Stimulated activated CD4-positive, alpha-beta T cell treated with anti-CD3 and anti-CD28 coated beads, TNF-alpha, amount 100 ng/mL, for 4 hours (primary cell): ENCODE measurements at places on chromosomes 7 and 10.

DNA sequence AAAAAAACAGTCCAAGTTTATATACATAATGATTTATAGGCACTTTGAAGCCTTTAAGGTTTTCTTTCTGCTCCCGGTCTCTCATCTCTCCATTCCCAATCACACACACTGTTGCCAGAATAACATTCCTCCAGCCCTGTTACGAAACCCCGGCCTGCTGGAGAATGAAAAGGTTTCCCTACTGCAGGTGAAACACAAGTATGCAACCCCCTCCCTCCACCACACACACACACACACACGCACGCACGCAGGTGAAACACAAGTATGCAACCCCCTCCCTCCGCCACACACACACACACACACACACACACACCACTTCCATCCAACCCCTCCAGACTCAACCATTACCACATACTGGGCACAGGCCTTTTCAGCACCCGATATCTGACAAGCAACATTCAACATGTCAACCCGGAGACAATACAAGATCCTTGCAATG, 87.5 kb downstream of the PARD3 start:
- DNase-seq, result no peak

DNA sequence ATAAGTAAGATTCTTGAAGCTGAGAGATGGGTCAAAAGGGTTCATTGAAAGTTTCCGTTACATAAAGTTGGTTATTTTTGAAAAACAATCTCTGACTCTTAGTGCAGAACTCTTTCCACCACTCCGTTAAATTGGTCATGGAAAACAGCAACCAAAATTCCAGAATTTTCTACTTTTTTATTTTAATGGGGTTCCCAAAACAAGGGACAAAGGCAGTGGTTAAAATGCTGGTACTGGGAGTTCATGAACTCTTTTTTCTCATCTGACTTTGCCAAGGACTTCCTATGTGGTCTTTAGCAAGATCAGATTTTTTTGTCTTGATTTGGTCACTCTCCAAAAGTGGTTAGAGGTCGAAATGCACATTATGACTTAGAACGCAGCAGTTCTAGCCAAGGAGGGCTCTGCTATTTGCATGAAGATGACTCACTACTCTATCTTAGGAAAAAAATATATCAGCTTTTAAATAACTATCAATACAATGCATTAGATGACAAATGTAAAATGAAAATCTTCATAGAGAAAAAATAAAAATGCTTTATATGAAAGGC, 145.7 kb downstream of the REEP3 start:
- no peak for DNase-seq

DNA sequence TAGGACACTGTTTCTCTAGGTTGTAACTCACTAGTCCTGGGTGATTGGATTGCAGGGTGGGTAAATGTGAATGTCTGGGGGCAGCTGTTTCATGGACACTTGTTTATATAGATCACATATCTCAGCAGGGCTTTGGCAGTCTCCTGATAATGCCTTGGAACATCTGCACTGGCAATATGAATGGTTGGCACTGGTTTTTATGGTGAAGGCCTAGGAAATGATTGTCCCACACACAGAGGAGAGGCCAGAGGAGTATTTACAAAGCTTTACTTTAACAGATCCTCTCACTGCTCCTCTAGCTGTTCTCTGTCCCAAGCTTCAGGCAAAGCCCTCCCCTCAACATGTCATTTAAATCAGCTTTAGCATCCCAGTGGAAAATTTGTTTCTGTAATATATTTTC, 171.3 kb upstream of the STEAP4 start:
- DNase-seq, result no peak

DNA sequence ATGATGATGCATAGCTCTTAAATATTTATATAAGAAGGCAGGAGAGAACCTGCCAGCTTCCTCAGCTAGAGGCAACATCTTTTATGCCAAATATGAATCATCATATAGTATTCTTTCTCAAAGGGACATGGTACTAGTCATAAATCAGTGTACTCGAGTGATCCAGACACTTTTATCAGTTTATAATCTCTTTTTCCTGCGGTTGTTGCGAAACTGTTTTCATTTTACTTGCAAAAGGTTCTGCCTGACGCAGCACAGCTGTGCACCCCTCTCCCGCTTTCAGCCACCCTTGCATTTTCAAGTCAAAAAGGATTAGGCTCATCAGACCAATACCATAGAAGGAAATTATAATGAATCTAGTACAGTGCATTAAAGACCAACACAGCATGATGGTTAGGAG, 332.3 kb upstream of the PRKCQ start:
- DNase-seq, result no peak

- DNase-seq, result no peak
These were observed 89.6 kb downstream of the PODXL start for GRCh38 chr7:131466735-131467365.

- DNase-seq, result no peak
These were observed 96.3 kb downstream of the CDK14 start for GRCh38 chr7:90692396-90692795.

- peak; percentile 2 for DNase-seq
These were observed 622 bp downstream of the CPEB3 start for GRCh38 chr10:92290076-92290836.

- DNase-seq, result no peak
These were observed 17.6 kb upstream of the PFKFB3 start for GRCh38 chr10:6185039-6185716.

DNA sequence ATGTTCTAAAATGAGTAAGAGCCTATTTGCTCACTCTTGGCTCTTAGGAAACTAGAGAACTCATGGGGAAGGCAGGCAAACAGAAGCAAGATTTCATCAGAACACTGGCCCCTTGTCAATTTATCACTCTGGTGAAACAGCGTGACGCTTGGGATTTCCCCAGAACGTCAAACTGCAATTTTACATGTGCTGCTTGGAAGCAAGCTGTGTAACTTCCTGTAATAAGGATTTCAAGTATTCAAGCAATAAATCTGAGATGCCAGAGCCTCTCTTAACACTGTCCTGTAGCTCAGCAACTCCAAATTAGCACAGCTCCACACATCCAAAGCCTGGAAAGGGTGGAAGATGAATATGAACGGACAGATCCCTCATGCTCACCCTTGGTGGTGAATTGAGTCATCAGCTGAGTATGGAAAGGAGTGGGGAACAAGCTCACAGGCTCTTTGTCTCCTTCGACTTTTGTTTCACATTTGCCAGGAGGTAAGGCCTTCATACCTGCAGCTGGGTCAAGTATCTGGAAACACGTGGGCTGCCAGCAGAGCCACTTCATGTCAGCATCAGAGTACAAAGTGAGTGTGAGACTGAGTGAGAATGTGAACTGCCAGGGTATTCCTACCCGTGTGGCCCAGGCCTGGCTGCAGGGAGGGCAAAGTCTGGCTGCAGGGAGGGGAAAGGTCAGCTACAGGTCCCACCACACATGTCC, 140.4 kb upstream of the NAMPT start:
- DNase-seq, result peak; percentile 53

- DNase-seq, result no peak
These were observed 74.6 kb upstream of the FRMD4A start for GRCh38 chr10:14405076-14406065.

DNA sequence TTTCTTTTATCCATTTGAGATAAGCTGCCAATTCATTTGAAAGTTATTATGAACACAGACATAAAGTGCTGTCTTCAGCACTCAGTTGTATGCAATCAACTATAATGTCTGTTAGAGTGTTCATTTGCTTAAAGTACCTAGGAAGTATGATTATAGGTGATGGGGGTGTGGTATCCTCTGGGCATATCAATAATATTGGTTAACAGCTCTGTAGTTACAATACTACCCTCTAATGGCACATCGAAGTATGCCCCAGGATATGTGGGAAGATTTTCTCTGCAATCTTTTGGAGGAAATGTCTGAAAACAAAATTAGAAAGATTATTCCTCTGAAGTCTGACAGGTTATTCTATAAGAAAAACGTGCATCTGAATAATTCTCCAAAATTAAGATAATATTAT, 429.7 kb downstream of the ARL4A start:
- no peak for DNase-seq

DNA sequence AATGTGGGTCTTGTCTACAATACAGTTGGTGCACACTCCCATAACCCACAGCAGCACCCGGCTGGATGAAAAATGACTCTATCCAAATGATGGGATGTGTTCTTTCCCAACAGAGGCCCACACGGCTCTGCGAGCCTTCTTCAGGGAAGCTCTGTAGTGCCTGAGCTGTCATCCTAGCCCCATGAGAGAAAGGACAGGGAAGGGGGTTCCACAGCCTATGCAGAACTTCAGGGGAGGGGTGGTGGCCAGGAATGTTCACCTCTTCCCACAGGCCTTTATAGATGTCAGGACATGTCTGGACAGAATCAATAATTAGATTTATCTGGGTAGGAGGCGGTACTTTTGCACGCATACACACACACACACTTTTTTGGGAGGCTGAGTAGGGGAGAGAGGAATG, 109.0 kb downstream of the JCAD start:
- DNase-seq, result no peak

DNA sequence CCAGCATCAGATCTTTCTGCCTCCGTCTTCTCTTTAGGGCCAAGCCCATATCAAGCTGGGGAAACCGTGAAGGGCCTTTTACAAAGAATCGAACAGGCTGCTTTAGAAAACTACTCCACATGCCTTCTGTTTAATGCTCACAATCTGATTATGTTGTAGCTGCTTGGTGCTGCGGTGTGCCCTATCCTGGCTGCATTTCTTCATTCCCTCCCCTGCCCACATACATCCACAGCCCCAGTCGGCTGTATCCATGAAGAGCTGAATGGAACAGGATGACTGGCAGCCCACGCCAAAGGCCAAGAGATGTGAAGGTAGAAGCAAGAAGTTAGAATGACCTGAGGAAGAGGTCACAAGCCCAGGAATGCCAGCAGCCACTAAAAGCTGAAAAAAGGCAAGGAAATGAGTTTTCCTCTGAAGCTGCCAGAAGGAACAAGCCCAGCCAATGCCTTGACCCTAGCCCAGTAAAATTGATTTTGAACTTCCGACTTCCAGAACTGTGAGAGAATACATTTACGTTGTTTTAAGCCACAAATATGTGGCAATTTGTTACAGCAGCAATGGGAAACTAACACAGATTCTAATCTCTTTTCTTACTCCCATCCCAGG, 22.2 kb downstream of the TAS2R41 start:
- DNase-seq, result no peak

- no peak for DNase-seq
These were observed 41.6 kb upstream of the LHFPL3 start for GRCh38 chr7:104286839-104287238.

DNA sequence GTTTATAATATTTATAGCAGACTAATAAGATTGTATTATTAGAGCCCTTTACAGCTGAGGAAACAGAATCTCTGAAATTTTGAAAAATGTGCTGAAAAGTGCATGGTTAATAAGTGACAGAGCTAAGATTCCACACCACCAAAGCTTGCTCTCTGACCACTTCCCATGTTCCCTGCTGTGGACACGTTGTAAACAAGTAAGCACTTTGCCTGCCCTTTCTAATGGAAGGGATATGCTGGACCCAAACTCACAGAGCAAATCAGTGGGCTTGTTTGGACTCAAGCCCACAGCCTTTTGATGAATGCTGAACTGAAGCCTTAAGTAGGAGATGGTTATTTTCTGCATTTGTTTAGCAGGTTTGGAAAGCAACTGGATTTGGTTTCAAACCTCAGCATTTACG, 214.0 kb upstream of the TMEM72 start:
- no peak for DNase-seq

DNA sequence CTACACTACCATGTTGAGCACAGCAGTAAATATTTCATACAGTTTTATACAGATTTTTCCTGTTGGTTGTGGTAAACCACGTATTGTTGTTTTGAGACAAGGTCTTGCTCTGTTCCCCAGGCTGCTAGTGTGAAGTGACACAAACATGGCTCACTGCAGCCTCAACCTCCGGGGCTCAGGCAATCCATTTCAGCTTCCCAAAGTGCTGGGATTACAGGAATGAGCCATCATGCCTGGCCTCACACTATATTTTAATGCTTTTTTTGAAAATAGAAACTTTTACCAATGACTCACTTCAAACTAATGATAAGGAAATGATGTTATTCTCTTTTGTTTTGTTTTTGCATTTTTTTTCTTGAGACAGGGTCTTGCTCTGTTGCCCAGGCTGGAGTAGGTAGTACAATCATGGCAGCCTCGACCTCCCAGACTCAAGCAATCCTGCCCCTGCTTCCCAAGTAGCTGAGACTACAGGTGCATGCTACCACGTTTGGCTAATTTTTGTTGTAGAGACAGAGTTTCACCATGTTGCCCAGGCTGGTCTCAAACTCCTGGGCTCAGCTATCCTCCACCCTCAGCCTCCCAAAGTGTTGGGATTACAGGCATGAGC, 210.6 kb downstream of the TPST1 start:
- no peak for DNase-seq

DNA sequence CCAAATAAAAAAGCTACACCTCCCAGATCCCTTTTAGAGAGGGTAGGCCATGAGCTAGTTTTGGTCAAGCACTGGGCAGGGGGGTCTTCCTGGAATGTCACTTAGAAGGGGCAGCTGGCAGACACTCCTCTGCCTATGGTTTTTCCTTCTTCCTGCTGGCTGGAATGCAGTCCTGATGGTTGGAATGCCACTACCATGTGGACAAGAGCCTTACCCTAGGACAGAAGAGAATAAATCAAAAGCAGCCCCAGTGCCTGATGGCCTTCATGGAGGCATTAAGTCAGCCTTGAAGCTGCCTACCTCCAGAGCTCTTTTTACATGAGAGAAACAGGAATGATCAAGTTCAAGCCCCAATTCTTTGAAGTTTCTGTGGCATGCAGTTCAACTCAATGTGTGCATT, 43.5 kb upstream of the SORBS1 start:
- no peak for DNase-seq

DNA sequence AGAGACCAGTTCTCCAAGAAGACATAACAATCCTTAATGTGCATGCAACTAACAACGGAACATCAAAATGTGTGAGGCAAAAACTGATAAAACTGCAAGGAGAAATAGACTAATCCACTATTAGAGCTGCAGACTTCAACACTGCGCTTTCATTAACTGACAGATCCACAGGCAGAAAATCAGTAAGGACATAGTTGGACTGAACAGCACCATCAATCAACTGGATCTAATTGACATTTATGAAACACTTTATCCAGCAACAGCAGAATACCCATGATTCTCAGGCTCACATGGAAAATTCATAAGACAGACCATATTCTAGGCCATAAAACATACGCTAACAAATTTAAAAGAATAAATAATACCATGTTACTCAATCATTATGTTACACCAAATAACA, 21.6 kb upstream of the ATP6V0A4 start:
- no peak for DNase-seq

DNA sequence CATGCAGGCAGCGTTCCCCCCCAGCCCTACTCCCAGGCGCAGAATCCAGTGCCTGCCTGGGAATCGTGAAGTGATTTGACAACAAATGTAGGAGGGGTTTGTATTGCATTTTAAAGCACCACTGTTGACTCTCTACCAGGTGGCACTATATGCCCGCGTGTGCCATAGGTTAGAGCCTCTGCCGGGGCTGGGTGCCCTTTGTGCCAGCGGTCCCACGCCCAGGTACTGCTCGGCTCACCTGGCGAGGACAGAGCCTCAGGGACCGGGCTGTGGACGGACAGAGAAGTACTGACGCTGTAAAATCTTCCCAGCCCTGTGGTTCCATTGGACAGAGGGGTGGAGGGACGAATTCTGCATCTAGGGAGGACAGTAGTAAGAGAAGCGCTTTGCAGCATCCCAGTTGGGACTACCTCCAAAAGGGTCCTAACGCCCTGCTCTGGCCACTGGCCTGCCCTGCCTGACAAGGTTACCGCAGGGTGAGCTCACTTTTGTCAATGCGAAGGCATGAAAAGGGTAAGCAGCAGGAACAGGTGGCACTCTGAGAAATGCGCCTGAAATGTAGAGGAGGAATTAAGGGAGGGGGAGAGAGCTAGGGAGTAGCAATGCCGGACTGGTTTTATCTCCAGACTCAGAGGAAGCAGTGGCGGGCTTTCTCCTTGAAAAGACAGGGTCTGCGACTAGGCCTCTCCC, 788 bp upstream of the CACNA2D1 start:
- no peak for DNase-seq

GRCh38 chr10:89591111-89591795, 53.8 kb downstream of the PANK1 start:
- no peak for DNase-seq
